ENCODE measurements at places on chromosomes 5 and 9.

GRCh38 chr5:149267241-149267973, 4.3 kb upstream of the AFAP1L1 start:
- no peak for DNase-seq

DNA sequence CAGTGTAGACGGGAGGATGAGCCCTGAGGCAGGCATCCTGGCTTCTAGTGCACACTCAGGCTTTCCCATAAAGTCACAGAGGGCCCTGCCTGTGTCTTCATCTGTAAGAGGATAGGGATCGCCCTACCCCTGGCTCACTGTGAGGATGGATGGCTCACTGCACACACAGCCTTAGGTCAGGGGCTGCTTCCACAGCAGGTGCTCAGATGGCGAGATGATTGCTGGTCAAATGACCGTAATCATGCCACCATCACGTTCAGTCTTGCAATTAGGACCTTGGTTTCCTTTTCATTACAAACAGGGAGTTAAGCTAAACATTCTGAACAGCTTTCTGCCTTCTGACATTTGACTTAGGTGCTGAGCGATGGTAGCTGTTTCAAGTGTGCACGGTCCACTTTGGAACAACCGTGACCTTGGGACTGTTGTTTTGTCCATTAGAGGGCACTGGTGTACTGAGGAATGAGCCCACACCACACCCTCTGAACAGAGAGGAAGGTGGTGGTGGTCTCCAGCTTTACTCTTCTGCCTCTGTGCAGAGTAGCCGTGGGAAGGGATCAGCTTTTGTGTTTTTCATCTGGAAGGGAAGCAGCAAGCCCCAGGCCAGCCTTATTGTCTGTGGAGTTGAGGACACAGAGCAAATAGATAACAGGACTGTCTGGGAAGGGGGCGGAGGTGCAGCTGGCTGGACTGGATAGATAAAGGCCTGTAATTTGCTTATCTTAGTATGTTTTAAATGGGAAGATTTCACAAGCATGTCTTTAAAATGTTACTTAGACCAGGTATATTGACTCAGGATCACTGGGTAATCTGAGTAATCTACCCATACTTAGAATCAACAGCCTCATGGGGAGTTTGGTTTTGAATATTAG, 183.1 kb downstream of the TRIO start:
- no peak for DNase-seq

DNA sequence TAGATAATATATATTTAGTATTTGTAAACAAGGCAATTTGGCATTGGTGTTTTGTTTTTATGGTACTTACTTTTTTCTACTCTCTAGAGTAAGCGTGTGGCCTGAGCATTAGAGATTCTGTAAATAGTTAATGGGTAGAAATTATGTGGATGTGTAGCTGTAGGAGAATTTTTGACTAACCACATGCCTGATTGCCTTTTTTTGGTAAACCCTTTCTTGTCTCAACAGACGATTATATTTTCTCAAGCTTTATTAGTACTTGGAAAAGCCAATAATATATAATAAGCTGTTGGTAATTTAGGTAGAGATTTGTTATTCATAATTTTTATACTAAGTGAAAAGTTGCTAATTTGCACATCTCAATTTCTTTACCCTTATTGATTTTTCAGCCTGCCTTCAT, 76.8 kb downstream of the FCHO2 start:
- DNase-seq: no peak

DNA sequence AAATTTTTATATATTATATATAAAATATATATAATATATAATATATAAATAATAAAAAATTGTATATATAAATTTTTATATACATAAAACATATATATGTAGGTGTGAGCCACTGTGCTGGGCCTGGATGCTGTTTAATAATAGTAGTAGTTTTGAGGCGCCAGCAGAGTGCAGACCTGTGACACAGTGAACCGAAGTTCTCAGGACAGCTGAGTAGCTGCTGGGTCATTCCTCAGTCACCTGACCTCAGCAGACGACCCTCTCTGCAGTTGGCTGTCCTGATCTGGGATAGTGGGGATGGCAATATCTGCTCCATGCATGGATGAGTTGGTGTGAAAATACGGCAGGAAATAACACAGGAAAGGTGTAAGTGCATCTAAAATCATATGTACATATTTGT, 3.3 kb upstream of the SNX18 start:
- DNase-seq: no peak

GRCh38 chr9:133759146-133759900, 21.2 kb upstream of the SARDH start:
- no peak for DNase-seq

DNA sequence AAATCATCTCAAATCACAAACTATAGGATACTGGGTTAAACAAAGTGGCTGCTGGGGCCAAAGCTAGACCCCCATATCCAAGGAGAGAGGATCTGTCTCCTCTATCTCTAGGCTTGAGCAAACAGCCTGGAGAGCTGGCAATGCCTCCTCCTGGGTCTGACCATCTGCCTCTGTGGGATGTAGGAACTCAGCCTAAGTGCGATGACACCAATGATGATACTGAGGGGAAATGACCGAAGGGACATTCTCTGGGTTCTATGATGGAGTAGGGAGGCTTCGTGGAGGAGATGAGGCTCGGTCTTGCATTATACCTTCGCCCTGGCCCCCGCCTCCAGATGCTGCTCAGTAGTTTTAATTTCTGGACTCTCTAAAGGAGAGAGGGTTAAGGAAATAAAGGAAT, 9.3 kb upstream of the SPATA24 start:
- no peak for DNase-seq

DNA sequence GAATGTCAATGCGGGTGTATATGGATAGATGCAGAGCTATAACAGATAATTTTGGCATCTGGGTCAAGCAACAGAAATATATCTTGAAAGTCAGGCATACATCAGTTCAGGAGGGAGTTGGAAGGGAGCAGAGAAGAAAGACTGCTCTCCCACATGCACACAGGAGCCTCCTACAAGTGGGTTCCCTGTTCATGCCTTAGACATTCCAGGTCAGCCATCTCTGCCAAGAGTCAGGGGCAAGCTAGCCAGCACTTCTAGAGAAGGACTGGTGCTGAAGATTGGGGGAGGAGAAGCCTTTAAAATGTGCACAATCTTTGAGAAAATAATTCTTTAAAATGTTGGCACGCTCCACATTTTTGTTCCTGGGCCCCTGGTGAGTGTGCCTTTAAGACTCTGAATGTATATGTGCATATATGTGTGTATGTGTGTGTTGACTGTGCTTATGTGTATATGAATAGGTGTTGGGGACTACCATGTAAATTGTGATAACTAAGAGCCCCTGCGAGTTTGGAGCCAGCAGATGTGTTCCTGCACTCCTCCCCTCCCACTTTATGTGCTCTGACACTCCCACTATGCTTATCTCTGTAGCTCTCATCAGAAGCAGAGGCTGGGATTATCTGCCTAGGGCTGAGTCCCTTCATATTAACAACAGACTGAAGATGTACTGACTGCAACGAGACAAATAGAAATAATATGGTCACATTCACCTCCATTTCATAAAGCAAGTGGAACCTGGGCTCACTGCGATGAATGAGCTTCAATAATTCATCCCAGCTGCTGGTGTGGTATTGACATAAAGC, 21.5 kb upstream of the DELE1 start:
- DNase-seq: no peak

DNA sequence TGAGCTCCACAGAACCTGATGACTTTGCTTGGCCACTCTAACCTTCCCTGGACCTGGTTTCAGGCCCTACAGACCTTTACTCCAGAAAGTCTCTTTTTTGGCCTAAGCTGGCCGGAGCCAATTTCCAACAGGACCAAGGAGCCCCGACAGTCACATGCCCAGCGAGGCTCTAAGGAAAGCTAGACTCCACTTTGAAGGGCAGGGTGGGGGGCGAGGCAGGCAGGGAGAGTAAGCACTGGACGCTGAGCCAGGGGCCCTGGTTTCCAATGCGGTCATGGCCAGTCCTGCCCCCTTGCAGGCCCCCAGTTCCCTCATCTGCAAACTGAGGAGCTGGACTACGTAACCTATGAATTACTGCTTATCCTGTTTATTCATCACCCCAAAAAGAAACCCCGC, 65.2 kb downstream of the ADAMTS2 start:
- no peak for DNase-seq

DNA sequence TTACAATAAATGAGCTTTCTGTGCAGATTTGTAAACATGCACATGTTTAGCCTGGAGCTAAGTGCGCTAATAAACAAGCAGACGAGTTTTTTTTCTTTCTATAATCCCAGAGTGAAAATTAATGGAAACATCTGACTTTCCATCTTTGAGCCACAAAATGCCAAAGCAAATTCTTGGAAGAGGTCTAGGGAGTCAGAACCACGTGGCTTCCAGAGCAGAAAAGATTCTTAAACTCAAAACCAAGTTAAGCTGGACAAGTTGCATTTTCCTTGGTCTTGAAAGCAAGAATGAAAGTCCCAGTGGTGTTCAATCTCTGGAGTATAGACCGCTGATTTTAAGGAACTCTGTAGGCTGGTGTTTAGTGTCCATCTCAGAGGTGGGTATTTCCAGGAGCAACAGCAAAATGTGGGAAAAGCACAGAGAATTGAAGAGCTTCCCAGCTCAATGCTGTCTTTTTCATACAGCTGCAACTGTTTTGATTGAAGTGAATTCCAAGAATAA, 71.4 kb downstream of the MYO10 start:
- DNase-seq: no peak

DNA sequence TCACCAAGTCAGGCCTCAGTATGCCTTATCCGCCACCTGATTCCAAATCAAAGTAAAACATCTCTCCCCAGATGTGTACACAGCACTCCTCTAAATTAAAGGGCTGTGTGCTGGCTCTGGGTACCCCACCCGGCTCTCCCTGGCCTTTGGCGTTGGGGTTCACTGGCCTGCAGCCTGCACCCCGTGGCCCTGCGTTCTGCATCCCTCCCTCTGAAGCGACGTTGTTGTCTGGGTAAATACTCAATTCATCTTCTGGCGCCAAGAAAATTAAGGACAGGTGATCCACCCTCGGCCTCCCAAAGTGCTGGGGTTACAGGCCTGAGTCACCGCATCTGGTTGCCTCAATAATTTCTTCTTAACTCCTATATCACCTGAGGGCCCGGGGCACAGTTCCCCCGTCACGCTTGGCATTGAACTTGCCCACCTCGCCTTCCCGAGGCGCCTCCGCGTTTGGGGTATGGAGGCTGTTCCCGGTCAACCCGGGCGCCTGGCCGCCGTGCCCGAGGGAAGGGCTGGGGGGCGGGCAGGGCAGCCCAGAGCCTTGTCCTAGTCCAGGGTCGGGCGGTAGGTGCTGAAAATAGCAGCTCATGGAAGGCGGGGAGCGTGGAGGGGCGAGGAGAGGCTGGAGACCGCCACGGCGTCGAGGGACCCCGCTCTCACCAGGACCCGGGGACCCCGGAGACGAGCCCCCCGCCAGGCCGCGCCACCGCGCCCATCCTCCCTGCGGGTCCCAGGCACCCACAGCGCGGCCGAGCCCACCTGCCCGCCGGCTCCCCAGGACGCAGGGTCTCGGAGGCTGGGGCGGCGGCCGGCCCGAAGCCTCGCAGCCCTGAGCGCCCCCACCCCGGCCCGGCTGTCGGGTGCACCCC, 531 bp downstream of the ABO start:
- no peak for DNase-seq

- DNase-seq: no peak
Observed at GRCh38 chr5:2695200-2695891, 56.1 kb downstream of the IRX2 start.

- no peak for DNase-seq
Observed at GRCh38 chr9:36056896-36057295, 20.2 kb downstream of the RECK start.

GRCh38 chr5:132076983-132077382, 3.4 kb downstream of the CSF2 start:
- no peak for DNase-seq

DNA sequence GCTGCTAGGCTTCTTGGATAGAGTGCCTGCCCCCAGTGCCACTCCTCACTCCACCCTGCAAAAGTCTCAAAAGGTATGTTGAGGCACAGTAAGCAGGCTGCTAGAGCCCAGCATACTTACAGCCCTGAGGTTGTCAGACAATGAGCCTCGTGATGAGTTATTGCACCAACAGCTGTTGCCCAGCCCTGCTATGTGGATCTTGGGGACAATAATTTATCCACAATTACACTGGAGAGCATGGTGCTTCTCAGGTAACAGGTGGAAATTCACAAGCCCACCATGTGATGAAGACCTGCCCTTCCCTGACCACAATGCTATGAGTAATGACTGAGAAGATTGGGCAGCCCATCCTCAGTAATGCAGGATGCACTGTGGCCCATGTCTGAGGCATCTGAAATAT, 36.5 kb downstream of the KCNIP1 start:
- DNase-seq: no peak

DNA sequence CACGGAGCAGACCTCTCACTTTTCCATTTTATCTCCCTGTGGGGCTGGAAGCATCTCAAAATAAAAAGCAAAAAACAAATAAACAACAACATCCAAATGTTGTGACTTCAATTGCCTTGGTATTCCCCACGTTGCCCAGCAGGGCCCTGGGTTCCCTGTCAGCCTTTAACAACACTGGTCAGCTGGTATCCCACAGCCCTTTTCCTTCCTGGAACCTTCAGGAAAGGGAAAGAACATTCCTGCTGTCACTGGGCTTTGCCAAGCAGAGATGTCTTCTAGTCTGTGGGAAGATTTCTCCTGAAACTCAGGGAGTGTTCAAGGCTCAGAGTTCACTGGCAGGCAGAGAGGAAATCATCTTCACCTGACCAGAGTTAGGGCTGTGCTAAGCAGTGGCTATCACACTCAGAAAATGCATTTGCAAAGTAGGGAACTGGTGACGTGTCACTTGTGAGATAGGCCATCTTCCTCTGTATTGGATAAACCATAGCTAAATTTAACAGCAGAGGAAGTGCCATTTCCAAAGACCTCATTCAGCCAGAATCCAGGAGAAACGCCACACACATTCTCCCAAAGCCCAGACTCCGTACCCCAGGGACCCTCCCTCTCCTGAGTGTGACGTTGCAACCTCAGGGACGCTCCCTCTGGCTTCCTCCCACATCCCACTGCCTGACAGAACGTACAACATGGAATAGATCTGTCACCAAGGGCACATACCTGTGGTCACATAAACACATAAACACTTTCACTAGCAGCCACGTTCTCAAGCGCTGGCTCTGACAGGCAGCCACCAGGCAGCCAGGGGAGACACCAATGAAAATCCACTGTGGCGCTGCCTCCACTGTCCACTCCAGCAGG, 274.0 kb upstream of the DAPK1 start:
- DNase-seq: no peak

GRCh38 chr9:72306761-72307160, 58.2 kb downstream of the ZFAND5 start:
- no peak for DNase-seq

GRCh38 chr9:83477120-83477519, 61.1 kb downstream of the FRMD3 start:
- no peak for DNase-seq

DNA sequence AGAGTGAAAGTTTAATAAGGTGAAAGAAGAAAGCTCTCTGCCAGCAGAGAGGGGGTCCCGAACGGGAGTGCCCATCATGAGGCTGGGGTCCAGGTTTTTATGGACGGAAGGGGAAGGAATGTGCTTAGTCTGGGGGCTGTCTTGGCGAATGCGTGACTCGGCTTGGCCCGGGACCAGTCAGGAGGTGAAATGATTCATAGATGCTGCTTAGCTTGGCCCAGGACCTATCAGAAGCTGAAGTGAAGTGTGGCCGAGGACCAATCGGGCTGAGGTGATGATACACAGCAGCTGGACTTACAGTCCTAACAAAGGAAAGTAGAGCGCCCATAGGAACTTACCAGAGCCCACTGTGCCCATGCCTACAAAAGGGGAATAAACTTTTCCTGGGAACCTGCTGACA, 3.9 kb upstream of the FKTN start:
- DNase-seq: no peak
